GM04504 (cell line): ENCODE measurements at places on chromosomes 12 and 14.
A peak's percentile ranks its signal among the peaks of the same experiment; 100 is the strongest.

GRCh38 chr12:27453421-27453820 lies 6.9 kb downstream of the SMCO2 start:
- DNase-seq = no peak

GRCh38 chr14:61233436-61233956 lies 47.6 kb downstream of the TMEM30B start:
- no peak for DNase-seq

- DNase-seq = peak; percentile 30
These were observed 116.6 kb downstream of the ETV6 start for GRCh38 chr12:11765817-11766794.

DNA sequence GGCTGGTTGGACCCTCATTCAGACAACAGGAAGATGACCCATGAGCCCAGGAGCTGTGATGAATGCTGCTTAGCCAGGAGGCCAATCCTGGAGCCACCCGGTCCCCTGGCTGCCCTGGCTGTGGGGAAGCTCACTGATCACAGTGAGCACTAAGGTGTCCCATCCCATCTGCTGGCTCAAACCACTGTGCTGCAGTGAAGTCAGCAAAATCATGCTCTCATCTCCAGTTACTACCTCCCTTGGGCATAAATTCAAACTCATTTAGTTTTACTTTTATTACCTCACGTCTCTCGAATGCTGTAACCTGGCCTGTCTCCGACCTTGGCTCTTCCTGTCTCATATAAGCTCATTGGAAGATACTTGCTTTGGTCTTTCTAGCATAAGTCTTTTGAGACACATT lies 112.4 kb downstream of the APAF1 start:
- no peak for DNase-seq

DNA sequence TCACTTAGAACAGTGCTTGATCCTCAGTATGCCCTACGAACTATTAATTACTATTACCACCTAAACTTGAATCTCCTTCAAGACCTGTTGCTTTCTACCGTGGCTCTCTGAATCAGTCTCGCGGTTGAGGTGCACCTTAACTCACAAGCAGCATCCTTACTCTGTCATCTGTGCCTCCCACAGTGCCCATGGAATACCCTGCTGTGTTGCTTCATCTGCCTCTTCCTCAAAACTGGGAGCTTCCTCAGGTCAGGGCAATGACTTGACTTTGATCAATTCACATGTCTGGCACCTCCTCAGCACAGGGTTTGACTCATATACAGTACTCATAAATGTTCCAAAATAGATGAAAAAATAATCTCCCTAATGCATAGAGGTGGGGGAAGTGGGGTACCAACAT lies 305.9 kb downstream of the NUAK1 start:
- no peak for DNase-seq

DNA sequence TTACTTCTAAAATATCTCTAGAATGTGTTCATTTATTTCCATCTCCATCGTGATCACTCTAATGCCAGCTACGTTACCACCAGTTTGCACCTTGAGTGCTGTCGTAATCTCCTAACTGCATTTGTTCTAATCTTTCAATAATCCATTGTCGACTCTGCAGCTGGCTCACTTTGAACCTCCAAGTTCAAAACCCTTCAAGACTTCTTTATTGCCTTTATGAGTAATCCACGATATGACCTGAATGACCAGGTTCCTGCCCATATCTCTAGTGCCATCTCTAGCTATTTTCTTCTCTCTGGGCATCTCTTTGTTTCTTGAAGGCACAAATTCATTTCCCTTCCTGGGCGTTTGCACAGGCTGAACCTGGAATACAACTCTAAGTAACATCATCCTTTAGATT lies 76.7 kb downstream of the SRGAP1 start:
- no peak for DNase-seq

GRCh38 chr12:131042834-131043245 lies 89.1 kb downstream of the ADGRD1 start:
- no peak for DNase-seq

DNA sequence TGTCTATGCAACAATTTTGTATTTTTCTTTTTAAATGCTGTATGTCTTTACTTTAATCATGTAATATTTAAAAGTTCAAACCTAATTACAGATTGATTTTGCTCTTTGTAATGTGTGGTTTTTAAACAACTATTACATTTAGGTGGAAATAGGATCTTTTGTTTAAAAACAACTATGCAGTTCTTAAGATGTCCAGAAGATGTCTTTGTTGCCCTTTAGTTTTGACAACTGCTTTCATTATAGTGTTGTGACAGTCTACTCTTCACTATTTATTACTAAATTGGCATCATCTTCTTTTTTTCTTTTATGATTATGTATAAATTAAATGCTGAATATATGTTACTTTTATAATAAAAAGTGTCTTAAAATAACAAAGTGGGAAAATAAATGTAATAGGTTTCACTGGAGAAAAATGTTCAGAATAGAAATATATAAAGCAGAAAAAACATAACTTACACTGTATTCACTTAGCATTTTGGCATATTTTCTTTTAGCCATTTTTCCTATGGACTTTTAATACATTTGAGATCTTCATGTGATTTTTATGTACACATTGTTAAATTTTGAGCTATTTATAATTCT lies 27.1 kb upstream of the PCNX4 start:
- no peak for DNase-seq

GRCh38 chr12:102439426-102440405 lies 40.6 kb downstream of the IGF1 start:
- no peak for DNase-seq

- DNase-seq = no peak
These were observed 25.2 kb upstream of the NTN4 start for GRCh38 chr12:95815632-95816212.

DNA sequence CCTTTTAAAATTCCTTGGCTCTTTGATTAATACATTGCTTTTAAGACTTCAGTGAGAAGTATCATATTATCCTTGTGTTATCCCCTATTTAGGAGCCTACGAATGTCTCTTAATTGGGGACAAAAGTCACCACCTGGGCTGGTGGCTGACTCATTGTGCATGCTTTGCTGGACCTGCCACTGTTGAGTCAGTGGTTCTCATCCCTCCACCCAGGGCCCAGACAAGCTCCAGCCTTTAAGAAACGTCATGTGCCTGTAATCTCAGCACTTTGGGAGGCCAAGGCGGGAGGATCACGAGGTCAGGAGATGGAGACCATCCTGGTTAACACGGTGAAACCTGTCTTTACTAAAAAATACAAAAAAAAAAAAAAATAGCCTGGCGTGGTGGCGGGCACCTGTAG lies 57.9 kb downstream of the OTX2 start:
- DNase-seq = no peak

DNA sequence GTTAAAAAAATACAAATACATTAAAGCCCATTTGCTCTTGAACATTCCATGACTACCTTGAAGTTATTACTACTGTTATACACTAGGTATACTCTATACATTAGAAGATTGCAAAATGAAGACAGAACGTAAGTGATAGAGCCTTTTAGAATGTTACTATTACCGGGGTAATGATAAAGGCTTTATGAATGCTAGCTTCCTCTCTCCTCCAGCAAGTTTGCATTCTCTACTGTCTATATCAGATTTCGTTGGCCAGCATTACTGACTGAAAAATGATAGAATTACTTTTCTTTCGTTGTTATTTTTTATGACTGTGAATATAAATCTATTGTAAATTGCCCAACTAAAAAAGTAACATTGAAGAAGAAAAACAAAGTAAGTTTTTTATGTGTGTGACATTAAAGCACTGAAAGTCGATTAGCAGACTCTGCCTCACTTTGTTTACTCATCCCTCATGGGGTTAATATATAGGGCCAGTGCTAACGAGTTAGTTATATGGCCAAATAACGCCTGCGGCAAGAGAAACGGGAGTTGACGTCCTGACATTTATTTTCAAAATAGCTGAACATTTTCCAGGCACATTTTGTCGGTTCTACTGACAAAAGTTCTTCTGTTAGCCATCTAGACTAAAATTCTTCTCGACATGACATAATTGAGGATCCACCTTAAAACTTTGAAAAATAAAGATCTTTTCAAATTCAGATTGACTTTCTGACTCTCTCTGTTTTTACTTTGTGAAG lies 163.8 kb upstream of the KITLG start:
- no peak for DNase-seq

GRCh38 chr12:111600205-111600642 lies 1.1 kb upstream of the ATXN2 start:
- DNase-seq = no peak

DNA sequence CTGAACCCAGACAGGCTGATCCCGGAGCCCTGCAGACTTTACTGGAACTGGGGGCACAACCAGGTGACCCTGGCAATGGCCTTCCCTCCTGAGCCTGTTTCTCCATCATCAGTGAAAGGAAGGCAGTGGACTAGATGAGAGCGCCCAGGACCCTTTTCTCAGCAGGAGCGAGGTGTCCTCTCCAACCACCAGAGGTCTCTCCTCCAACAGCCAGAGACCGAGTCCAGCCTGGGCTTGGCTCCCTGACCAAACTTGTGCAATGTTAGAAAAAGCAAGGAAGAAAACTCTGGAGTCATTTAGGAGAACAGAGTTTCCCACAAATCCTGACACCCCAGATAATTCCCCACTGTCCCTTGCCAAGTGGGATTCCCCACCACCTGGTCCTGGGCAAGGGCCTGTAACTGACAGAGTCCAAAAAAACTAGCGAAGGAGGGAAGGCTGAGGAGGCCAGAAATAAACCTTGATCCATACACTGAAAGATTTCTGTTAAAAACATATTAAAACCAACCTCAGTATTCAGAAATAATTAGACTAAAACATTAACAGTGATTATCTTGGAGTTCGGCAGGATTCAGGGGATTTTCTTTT lies 9.0 kb downstream of the RPS6KL1 start:
- DNase-seq = peak; percentile 50

- no peak for DNase-seq
These were observed 56.4 kb downstream of the TMCC3 start for GRCh38 chr12:94593822-94594442.

GRCh38 chr14:34436960-34437728 lies 24.9 kb downstream of the SPTSSA start:
- no peak for DNase-seq

- DNase-seq = no peak
These were observed 1186.0 kb upstream of the SEL1L start for GRCh38 chr14:82719617-82720016.

GRCh38 chr14:99784508-99784907 lies 8.7 kb upstream of the EML1 start:
- DNase-seq = no peak

DNA sequence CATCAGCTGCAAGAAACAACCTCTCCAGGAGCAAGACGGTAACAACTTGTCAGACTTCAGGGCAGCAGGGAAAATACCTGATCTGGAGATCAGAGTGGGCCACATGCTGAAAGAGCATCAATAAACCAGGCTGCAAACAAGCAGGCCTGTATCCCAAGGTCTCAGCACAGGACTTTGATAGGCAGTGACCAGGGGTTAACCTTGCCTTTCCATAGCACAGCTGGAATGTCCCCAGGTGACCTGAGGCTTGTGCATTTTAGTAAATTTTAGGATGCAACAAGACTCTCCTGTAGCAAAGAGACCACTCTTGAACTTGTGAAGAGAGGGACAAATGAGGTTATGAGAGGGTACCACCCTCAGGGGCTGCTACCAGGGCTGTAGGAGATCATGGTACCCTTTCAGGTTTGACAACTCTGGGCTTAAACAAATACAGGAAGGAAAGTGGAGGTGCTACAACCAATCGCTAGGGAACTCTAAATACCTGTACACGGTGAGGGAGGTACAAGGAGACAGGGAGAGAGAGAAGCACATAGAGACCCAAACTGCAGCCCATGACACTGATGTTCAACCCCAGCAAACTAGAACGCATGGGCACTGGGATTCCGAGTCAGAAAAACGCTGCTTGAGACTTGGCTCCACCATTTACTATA lies 95.4 kb upstream of the EVL start:
- DNase-seq = no peak

DNA sequence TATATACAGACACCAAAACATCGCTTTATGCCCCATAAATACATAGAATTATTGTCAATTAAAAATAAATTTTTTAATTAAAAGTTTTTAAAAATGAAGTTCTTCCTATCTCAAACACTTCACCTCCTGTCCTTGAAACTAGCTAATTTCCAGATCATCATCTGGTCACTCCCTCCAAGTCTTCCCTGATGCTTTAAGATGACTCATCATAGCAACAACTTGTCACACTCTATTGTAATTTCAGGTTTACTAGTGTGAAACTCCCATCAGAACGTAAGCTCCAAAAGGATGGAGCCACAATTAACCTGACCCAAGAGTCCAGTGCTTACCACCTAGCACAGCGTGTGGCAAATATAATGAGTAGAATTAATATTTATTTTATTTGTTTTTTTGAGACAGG lies 16.3 kb downstream of the GXYLT1 start:
- DNase-seq = no peak

- no peak for DNase-seq
These were observed 577 bp downstream of the ATG101 start for GRCh38 chr12:52070185-52070925.

GRCh38 chr12:89179245-89179644 lies 173.1 kb downstream of the DUSP6 start:
- no peak for DNase-seq

- peak; percentile 76 for DNase-seq
These were observed 60.8 kb upstream of the SLC38A4 start for GRCh38 chr12:46886541-46887041.
